ENCODE measurements at places on chromosomes 1 and 21.

DNA sequence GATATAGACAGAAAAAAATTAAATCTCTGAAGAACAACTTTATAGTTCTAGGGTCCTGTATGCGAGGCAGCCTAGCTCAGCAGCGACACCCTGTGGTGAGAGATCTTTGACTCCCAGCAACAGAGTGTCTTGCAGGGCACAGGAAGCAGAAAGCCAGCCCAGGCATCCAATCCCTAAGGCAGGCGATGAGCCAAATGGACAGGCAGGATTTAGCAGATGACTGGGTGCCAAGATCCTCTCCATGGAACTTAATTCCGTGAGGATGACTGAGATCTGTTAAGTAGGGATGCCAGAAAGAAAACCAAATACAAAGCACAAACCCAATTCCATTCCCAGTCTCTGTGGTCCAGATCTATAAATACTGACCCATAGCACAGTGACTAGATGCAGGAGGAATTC lies 38.8 kb downstream of the HLCS start:
- DNase-seq, result peak; percentile 79

DNA sequence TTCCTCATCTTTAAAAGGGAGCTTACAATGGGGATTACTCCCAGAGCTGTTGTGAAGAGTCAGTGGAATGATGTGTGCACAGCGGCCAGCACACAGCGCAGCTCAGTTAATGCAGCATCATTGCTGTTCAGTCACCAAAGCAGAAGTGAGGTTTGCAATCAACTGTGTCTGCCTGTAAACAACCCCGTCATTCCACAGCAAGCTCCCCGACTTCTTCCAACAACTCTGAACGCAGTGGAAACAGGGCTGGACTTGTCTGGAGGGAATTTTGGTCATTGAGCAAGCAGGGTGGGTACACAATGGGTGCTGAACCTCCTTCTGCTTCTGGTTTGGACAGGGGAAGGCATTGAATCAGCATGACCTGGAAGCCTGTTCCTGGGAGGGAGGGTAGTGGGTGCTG lies 347.4 kb downstream of the PTPRU start:
- DNase-seq, result peak; percentile 26

DNA sequence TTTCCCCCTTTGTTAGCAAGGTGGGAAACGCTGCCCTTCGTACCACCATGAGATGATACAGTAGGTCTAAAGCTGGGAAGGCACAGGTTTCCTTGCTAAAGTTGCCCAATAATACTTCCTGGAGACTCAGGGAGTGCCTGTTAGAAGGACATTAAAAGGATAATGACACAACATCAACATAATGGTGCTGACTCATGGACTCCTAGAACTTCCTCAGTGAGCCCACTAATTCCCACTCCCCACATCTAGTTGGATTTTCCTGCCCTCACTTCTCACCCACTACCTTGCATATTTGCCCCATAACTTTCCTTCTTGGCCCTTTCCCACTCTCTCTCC lies 17.5 kb downstream of the CFAP45 start:
- no peak for DNase-seq

- DNase-seq, result no peak
Measured at GRCh38 chr1:212261361-212261929, 23.8 kb upstream of the PPP2R5A start.

- DNase-seq, result no peak
Measured at GRCh38 chr1:84525779-84526178, 19.4 kb upstream of the GNG5 start.

GRCh38 chr1:236761397-236762132 lies 33.5 kb upstream of the MTR start:
- no peak for DNase-seq

- peak; percentile 86 for DNase-seq
Measured at GRCh38 chr1:10960411-10961299, 51.8 kb upstream of the TARDBP start.

DNA sequence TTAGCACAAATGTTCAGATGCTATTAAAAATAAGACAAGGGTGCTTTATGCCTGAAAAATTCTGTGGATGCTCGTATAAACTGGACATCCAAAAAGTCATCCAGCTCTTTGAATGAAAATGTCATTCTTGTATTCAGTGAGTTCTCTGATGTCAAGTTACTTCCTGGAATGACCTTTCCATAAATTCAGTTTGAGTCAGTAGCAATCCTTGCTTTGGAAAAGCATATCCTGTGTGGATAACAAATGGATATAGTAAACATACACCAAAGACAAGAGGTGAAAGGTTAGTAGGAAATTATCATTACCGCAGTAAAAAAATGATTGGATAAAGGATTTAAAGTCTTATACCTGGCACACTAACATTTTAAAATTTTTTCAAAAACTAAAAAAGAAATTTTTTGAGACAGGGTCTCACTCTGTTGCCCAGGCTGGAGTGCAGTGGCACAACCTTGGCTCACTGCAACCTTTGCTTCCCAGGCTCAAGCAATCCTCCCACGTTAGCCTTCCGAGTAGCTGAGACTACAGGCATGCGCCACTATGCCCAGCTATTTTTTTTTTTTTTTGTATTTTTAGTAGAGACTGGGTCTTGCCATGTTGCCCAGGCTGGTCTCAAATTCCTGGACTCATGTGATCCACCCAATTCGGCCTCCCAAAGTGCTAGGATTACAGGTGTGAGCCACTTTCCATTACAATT lies 10.8 kb upstream of the LAMC1 start:
- DNase-seq, result no peak

- no peak for DNase-seq
Measured at GRCh38 chr1:100377590-100378361, 25.5 kb downstream of the CDC14A start.

GRCh38 chr1:205769641-205770365 lies 5.5 kb downstream of the RAB29 start:
- DNase-seq, result no peak

DNA sequence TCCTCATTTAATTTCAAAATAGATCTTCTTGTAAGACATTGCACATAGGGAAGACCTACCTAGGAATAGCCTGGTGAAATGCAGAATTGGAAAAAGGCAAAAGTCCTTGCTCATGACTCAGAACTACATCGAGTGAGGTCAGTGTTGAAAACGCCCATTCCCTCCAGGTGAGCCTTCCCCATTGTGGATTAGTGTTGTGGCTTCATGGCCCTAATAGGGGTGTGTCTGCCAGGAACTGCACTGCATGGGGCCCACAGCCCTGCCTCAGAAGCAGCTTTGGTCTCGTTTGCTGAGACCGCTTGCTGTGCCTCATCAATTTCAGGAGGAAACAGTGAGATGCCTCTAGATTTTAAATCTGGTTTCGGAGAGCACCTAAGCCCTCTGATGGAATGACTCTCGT lies 17.0 kb downstream of the TFF3 start:
- no peak for DNase-seq

DNA sequence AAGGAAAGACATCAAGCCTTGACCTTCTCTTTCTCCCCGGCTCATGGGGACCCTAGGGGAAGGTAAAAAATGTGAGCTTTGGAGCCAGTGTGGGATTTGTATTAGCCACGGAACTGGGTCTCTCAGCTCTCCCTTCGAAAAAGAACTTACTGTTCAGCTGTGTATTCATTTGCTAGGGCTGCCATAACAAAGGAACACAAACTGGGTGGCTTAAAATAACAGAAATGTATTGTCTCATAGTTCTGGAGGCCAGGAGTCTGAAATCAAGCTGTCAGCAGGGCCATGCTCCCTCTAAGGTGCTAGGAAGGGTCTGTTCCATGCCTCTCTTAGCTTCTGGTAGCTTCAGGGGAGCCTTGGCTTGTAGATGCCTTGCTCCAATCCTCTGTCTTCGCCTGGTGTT lies 83.5 kb upstream of the SLC2A1 start:
- no peak for DNase-seq

- DNase-seq, result no peak
Measured at GRCh38 chr21:45549626-45550463, 7.6 kb upstream of the SLC19A1 start.

GRCh38 chr1:62799688-62800087 lies 15.8 kb downstream of the ATG4C start:
- no peak for DNase-seq

DNA sequence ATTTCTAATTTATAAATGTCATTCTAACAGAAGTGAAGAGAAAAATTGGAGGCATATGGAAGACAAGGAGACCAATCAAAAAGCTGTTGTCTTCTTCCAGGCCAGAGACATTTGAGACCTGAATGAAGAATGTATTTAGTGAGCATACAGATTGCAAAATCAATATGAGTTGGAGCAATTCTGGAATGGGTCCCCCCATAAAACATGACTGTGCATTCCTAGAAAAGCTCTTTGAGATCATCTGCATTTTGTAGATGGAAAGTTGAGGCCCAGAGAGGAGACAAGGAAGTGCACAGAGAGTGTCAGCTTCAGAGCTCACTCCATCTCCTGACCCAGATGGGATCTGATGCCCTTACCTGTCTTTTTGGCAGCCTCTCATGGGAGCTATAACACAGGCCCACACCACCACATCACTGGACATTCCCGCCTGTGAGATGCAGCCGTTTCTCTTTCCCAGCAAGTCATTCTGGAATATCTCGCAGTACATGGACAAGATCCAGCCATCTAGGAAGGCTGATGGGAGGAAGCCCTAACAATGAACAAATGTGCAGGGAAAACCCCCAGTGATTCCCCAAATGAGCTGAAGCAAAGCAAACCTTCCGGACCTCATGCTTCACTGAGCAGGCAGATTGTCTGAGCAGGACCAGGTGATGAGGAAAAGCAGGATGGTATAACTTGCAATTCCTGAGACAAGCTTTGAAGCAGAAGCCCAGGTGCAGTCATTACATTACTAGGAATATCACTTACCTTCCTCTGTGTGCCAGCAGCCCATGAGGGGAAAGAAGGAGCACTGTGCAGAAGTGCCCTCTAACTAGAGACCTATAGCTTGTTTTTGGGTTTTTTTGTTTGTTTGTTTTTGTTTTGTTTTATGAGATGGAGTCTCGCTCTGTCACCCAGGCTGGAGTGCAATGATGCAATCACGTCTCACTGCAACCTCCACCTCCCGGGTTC lies 445.6 kb downstream of the PLPP3 start:
- DNase-seq, result no peak

DNA sequence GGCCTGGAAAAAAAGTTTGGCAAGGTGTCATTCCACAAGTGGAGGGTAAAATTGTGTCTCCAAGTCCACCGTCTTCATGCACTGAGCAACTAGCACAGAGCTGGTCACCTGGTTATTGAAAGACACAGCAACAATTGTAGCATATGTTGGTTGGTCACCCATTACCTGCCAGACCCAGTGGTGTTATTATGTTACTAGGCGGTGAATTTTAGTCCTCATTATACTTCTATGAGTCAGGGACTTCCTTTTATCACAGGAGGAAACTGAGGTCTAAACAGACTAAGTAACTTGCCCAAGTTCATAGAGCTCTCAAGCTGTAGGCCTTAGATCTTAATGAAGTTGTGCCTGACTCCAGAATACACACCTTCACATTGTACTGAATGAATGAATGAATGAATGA lies 94.9 kb upstream of the VANGL1 start:
- no peak for DNase-seq

DNA sequence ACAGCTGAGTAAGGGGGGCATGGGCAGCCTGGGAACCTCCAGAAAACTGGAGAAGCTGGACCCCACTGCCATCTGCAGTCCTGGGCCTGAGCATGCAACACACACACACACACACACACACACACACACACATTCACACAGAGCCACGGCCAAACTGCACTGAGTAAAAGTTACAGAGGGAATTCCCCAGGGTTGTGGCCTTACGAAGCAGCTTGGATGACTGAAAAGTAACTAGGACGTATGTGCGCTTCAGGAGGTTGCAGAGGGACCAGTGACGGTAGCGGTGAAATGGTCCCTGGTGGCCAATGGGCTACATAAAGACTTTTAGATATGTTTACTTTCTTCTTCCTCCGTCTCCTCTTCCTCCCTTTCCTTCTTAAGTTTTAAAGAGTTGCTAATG lies 232.5 kb upstream of the TMEM51 start:
- DNase-seq, result no peak

DNA sequence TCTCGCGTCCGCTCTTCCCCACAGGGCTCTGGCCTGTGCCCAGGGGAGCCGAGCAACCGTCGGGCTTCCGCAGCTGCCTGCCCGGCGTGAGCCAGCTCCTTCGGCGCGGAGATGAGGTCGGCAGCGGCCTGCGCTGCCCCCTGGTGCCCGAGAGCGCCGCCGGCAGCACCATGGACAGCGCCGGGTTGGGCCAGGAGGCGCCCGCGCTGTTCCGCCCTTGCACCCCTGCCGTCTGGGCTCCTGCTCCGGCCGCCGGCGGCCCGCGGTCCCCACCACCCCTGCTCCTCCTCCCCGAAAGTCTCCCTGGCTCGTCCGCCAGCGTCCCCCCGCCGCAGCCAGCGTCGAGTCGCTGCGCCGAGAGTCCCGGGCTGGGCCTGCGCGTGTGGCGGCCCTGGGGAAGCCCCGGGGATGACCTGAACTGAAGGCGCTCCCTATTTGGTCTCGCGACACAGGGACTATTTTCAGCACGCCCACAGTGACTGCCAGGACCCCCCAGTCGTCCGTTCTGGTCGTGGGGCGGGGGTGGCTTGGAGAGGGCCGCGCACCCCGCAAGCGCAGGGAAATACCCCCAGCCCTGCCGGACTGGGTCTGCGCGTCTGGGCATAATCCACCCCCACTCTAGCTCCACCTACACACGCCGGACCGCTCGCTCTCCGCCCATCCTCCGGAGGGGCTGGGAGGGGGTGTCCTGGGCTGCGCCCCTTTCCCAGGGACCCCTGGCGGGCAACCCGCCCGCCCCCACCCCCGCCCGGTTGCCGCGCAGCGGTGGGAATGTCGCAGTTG lies 1.3 kb downstream of the HES3 start:
- peak; percentile 82 for DNase-seq

DNA sequence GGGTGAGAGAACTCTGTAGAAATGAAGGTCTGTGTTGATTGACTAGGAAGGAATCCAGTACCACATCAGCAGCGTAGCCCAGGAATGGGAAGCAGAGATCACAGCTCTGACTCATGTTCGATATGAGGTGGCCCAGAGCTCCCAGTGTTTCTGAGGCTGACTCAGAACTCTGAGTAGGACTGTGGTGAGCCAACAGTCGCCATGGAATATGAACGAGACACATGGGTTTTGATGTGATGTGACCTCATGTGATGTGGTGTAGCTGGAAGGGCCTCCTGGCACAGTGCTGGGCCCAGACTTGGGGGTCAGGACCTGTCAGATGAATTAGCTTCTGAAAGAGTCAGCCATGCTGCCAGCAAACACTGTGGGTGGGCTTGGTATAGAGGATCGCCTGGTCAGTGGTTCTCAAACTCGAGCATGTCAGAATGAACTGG lies 237.0 kb downstream of the MRPL39 start:
- DNase-seq, result no peak

- DNase-seq, result peak; percentile 50
Measured at GRCh38 chr1:234602334-234603220, 7.4 kb downstream of the IRF2BP2 start.

DNA sequence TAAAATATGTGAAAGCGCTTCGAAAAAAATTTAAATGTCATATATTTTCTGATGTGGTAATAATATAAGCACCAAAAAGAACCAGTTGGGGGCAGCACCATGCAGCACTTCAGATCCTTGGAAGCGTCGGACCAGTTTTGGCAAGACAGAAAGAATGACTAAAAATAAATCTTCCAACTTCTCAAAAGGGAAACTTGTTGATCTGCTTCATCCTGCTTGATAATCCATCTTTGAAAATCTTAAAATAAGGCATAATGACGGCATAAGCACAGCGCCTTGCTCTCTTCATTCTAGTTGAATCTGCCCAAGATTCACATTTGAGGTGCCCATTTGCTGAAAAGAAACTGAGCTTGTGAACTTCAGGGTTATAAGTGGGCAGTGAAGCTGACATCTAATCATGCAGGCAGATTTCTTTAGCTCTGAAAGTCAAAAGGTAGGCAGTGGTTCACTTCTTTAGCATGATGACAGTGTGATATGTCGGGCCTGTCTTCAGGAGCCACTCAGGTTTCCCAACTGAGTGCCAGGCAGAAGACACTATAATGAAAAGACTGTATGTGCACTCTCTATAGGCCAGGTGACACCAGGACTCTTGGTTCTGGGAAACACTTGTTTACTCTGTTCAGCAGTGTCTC lies 19.8 kb upstream of the MUTYH start:
- DNase-seq, result peak; percentile 71

All from activated CD8-positive, alpha-beta memory T cell treated with anti-CD3 and anti-CD28 coated beads, Interleukin-2, amount 10 ng/mL, durations not matched to agents 7 days and 5 days (primary cell).